ENCODE measurements at places on chromosomes 7 and 10.

DNA sequence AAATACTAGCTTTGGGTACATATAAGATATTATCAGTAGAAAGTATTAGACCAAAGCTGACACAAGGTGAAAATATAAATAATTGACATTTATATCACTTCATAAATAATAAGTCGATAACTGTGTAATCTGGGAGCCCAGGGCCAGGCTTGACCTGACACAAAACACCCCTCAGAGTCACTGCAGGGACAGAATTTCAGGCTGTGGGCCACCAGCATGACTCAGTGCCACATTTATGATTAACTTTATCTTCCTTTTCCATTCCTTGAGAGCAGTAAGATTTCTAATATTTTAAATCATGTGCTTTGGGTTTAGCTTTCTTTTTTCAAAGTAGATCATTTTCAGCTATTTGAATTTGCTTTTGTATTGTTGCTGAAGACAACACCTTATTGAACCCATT lies 102.9 kb upstream of the NFE2L3 start:
- DNase-seq = no peak

- DNase-seq = no peak
These were observed 7.7 kb upstream of the IKZF1 start for GRCh38 chr7:50296799-50297198.

DNA sequence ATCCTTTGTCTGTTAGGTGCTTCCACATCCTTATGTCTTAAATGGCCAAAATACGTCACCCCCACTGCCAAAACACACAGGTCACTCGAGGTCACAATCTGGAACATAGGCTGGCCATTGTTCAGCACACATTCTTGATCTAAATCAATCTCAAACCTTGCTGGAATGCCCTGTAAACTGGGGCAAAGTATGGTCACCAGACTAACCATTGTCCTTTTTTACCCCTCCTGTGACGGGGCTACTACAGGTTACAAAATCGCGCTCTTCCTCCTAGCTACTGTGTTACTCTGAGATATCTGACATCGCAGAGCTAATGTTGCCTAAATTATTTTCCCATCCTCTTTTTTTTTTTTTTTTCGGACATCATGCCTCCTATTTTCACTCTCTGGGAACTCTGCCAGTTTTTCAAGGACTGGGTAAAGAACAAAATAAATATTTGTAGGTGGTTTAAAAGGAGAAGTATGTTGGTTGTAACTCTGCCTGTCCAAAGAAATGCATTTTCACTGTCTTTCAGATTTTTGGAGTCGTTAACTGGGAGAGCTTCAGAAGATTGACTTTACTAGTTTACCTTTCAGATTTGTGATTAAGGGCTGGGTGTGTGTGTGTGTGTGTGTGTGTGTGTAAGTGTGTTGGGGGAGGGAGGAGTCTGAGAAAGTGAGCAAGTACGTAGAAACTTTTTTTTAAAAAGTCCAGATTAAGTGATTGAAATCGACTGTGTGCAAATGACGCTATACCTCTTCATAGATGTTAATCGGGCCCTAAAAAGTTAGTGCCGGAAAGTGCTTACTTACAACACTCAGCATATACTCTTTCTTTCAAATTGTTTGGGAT lies 942 bp upstream of the KIAA1217 start:
- DNase-seq = no peak

GRCh38 chr10:44116474-44116873 lies 268.4 kb downstream of the CXCL12 start:
- DNase-seq = no peak

- DNase-seq = no peak
These were observed 252.5 kb downstream of the TNS3 start for GRCh38 chr7:47329320-47329926.

DNA sequence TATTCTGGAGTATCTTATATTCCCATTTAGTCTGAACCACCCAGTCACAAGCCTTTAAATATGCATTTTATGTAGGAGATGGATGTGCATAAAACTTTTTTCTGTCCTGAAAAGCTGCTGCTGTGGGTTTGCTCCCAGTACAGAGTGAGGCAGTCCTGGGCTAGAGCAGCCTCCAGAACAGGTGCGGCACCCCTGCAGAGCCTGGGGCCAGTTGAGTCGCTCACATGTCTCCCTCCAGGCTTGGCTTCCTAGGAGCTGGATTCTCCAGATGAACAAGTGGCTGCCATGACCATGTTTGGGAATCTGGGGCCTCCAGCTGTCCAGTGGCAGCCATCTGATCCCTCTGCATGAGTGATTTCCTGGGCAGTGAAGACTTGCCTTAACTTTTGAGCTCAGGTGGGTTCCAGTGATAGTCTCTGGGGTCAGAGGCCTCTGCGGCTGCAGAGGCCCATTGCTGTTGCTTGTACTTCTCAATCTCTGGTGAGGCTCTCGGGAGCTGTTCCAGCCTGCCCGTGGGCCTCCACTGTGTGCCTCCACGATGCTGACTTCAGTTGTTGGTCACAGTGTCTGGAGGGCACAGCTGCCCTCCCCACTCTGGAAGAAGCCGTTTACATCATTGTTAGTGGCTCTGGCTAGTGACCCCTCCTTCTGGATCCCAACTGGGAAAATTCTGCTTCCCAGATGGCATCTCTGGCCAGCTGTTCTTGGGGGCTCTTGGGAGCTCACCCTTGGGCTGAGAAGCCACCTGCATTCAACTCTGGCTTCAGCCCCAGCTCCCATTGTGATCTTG lies 120.4 kb downstream of the EMX2 start:
- no peak for DNase-seq

GRCh38 chr10:62779487-62780248 lies 24.9 kb upstream of the ADO start:
- no peak for DNase-seq

GRCh38 chr10:61869774-61870525 lies 31.5 kb upstream of the ARID5B start:
- peak; percentile 42 for DNase-seq

- DNase-seq = no peak
These were observed 24.9 kb downstream of the MTURN start for GRCh38 chr7:30159698-30160143.

- no peak for DNase-seq
These were observed 143.3 kb downstream of the CALN1 start for GRCh38 chr7:72268796-72269195.

- DNase-seq = peak; percentile 39
These were observed 96.3 kb downstream of the DNAJB6 start for GRCh38 chr7:157432957-157433576.

DNA sequence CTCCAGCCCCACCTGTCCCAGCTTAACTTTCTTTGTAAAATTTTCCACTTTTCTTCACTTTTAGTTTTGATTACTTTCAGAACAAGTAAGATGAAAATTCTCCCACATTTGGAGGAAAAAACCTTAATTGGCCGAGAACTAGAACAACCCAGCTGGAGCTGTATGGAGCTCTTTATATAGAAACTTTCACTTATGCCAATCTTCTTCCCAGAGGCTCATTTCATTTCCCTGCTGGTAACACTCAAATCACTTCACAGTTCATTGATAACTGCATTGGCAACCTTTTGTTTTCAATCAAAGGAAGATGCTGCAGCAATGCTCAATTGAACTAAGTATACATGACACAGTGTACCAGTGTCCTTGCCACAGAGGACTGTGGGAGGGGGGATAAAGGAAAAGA lies 176.2 kb upstream of the NOBOX start:
- no peak for DNase-seq

DNA sequence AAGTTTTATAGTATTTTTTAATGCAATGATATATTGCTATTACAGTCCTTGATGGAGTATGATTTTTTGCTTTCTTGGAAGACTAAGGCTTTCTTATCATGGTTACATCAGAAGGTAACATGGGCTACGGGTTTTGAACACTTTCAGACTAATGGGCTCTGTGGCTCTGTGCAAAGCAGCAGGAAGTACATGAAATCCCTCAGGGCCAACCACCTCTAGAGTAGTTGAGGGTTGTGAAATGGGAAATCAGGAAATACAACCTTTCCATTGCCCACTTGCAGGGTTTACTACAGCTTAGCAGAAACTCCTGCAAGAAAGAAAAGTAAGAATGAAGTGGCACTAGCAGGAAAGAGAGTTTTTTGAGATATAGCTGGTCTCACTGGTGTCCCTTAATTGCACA lies 853.5 kb downstream of the KCNMA1 start:
- DNase-seq = no peak

DNA sequence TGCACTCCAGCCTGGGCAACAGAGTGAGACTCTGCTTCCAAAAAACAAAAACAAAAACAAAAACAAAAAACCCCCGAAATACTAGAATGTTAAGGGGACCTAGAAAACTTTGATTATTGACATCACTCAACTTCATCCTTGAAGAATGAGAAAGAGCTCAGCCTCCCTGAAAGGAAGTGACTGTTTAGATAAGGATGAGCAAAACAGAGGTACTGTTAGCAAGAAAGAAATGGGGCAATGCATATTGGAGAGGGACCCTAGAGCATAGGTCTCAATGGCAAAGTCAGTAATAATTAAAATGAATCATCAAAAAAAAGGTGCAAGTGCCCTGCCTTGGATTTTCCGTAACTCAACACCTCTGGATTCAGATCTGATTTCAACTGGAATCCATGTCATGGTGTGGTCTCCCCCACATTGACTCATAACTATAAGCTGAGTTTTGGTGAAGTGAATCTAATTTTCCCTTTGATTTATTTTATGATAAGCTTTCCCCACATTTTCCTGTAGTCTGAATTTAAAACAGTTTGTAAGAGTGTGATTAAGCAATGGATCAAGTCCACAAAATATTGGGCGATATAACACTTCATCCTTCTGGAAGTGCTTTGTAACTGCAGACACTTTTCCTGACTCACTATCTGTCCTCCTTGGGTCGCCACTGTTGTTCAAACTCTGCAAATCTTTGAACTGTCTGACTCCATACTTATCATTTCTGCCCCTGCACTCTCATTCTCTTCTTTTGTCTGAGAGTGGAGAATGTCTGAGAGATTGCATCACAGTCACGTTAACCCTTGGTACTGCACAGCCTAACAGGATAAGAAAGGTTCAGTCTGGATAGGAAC lies 224.8 kb upstream of the LYZL1 start:
- DNase-seq = no peak

DNA sequence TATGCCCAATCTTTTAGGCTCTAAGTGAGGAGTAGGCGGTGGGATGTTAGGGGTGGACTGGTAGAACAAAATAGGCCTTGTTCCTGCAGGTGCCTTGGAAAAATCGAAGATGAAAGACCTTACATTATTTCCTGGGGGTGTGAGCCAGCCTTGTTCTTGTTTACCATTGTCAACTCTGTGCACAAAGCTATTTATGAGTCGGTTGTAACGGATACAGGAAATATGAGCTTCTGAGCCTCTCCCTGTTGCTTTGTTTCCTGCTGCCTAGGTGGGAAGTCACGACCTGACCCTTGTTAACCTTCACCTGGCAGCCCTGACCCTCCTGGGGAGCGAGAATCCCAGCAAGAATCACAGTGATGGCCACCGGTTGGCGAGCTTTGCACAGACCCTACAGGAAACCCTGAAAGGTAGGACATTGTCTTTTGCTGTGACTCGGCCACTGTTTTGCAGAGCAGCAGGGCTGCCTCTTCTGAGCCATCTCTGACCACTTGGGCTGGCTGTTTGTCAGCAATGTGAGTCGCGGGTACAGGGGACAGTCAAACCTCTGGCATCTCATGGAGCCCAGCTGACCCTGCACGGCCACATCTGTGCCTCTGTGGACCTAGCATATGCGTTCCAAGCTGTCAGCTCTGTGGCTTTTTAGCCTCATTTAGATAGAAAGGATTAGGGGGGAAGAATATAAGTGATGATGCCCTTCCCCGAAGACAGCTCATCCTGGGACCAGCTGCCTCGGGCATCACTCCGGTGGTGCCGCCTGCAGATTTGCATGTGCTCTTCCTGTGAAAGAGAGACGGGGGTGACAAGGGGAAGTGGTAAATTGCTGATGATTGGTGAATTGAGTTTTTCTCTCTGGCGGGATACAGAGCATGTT lies 102.1 kb upstream of the ANLN start:
- DNase-seq = no peak

GRCh38 chr10:46106410-46107255 lies 60.6 kb upstream of the MSMB start:
- peak; percentile 51 for DNase-seq

DNA sequence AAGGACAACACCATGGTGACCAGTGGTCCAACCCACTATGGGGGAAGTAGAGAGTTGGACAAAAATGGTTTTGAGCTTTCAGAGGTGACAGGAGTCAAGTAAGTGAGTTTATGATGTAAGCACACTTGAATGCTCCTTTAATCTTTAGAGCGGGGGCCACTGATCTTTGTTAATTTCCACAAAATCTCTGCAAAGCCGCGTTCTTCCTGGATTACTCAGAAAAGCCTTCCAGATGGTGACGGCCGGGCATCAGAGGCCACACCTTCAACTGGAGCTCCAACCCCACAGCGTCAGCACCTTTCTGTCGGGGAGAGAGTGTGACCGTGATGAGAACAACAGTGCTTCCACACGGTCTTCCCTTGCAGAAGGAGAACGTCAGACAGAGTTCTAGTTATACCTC lies 35.2 kb upstream of the KLF6 start:
- no peak for DNase-seq

- DNase-seq = peak; percentile 47
These were observed 47.9 kb upstream of the NPFFR1 start for GRCh38 chr10:70331486-70332268.

- DNase-seq = no peak
These were observed 270.6 kb downstream of the AUTS2 start for GRCh38 chr7:69868921-69869320.

DNA sequence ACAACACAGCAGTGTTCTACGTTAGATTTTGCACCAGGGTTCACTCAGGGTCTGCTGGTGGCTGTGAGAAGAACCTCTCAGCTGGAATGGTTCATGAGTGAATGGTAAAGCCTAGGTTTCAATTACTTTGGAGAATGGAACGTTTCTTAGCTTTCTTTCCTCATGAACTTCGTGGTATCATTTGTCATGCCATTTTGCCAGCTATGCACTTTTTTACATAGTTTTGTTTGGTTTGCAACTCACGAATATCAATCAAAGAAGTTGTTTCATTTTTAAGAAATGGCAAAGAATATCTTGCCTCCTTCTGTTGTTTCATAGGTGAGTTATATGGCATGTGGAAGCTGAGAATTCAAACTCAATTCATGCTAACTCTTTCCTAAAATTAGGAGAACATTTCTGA lies 34.1 kb upstream of the RAB11FIP2 start:
- no peak for DNase-seq

DNA sequence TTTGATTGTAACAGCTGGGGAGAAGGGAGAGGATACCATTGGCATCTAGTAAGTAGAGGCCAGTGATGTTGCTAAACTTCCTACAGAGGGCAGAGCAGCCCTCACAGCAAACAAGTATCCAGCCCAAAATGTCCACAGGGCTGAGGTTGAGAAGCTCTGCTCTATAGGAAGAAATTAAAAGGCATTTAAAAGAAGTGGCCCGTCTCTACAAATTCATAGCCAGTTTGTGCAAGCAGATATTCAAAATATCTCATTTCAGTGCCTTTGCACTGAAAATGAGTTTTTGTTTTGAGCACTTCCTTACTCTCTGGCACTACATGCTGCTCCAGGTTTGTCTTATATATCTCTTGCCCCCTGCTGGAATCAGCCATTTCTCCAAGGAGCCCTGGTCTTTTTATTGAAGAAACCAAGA lies 330.0 kb downstream of the BBS9 start:
- peak; percentile 36 for DNase-seq

DNA sequence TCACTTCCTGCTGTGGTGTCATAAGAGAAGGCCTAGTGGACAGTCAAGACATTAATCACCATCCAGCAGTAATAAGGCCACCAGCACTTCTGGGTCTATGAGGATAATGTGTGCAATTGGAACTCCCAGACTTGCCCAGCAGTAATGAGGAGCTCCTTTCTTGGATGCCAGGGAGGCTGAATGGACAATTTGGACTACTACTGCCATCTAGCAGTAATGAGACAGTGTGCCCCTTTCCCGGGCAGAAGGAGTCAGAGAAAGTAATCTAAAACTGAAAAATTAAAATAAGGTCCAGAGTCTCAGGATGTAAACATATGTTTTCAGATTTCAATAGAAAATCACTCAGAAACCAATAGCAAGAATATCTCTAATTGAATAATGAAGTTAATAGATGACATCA lies 400.4 kb downstream of the CDC14C start:
- no peak for DNase-seq

Data from left kidney (tissue), 8 donors.